ENCODE measurements at places on chromosomes 7 and 10.

DNA sequence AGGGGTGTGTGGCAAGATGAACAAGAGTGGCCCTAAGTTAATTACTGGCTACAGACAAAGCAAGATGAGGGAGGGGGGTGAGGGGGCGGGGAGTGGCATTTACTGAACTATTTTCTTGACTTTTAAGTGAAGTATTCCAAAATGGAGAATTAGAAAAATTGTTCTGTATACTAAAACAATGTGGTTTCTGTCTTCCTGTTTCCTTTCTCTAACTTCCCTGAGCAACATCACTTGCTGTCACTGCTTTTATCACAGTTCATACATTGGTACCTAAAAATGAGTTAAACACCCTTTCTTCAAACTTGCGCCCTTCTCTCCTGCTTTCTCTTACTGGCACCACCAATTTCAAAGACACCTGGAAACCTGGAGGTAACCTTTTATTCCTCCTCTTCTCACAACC is 21.6 kb downstream of the PDZD8 start:
- DNase-seq, result no peak

GRCh38 chr7:24137338-24137737 is 146.7 kb upstream of the NPY start:
- DNase-seq, result no peak

GRCh38 chr7:43695365-43695764 is 34.0 kb downstream of the COA1 start:
- DNase-seq, result no peak

DNA sequence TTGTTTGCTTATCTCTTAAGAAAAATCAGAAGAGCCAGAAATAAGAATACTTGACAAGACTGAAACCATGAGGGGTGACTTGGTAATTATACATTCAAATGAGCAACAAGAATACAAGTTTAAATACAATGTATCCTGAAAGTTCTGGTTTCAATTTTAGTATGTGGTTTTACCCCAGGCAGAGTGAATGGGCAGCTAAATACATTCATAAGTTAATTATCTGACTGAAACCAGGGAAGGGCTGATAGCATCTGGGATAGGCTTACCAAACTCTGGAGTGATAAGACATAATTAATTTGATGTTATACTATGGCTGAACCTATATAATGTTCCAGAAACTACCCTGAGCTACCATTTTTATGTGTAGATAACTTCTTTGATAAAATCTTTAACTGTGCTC is 252.2 kb upstream of the PLXNA4 start:
- DNase-seq, result no peak

DNA sequence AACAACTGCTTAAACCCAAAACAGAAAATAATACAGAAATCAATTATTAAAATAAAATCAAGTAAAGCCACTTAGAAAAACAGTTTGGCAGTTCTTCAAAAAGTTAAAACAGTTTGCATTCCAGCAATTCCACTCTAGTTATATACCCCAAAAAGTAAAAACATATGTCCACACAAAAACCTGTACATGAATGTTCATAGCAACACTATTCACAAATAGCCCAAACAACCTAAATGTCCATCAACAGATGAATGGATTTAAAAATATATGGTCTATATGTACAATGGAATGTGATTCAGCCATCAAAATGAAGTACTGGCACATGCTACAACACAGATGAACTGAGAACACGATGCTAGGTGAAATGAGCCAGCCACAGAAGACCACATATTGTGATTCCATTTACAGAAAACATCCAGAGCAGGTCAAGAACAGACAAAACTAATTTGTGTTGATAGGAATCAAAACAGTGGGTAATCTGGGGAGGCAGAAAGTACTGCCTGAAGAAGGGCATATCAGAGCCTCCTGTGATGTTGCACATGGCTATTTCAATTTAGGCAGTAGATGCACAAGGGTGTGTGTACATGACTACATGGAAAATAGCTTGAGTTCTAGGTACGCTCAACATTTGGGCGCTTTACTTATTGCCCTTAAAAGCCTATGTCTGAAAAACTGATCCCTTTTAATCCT is 66.3 kb downstream of the CYTH3 start:
- no peak for DNase-seq

GRCh38 chr10:59004392-59004791 is 172.1 kb upstream of the PHYHIPL start:
- no peak for DNase-seq

DNA sequence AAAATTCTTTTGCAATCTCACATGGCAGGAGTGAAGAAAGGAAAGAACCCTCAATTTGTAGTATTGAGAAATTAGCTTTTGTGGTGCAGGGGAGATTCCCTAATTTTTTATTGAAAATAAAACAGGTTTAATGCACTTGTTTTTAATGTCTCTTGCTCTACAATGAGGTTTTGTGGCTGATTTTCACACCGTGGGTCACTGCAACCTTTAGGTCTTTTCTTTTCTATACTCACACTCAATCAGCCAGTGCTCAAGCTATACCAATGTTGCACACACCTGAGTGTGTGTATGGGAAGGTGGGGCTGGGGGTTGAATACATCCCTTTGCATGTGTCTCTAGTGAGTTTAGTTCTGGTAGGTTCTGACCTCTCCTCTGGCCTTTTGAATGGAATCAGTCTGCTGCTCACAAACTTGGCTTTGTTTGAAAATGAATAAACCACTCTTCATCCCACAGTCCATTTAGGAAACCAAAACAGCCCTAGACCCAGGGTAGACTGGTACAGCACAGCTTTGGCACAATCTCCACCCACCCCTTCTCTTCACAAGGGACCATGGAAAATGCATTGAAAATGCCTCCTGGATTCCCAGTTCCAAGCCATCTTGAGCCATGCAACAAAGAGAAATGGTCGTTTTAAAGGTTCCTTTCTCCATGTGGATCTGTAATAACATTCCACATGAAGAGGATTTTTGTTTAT is 411.5 kb downstream of the SFMBT2 start:
- no peak for DNase-seq

- no peak for DNase-seq
Measured at GRCh38 chr7:143239813-143240212, 18.0 kb downstream of the TAS2R40 start.

DNA sequence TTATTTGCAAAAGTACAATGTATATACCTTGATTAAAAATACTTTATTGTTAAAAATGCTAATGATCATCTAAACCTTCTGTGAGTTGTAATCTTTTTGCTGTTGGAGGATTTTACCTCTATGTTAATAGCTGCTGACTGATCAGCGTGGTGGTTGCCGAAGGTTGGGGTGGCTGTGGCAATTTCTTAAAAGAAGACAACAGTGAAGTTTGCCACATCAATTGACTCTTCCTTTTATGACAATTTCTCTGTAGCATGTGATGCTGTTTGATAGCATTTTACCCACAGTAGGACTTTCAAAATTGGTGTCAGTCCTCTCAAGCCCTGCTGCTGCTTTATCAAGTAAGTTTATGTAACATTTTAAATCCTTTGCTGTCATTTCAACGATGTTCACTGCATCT is 16.9 kb upstream of the ENTPD1 start:
- no peak for DNase-seq

DNA sequence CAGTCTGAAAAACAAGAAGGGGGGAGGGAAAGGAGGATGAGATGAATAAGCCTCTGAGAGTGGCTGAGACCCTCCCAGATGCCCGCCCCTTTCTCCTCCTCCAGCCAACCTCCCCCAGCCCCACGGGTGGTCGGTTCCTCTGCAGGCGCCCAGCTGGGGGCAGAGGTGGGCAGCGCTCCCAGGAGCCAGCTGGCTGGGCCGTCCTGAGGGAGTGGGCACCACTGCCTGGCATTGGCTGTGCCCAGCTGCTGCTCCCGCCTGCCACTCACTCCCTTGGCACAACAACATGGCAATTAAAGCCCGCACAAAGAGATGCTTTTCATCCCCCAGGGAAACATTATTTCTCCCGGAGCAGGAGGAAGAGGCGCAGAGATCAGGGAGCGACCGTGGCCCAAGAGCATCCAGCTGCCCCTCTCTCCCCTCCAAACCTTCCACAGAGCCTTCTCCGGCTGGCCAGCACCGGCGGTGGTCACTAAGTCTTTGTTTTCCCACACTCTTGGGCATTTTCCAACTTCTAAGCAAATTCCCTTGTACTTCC is 107.2 kb downstream of the SPDYE5 start:
- no peak for DNase-seq

GRCh38 chr7:98163704-98164494 is 47.3 kb upstream of the BHLHA15 start:
- no peak for DNase-seq

DNA sequence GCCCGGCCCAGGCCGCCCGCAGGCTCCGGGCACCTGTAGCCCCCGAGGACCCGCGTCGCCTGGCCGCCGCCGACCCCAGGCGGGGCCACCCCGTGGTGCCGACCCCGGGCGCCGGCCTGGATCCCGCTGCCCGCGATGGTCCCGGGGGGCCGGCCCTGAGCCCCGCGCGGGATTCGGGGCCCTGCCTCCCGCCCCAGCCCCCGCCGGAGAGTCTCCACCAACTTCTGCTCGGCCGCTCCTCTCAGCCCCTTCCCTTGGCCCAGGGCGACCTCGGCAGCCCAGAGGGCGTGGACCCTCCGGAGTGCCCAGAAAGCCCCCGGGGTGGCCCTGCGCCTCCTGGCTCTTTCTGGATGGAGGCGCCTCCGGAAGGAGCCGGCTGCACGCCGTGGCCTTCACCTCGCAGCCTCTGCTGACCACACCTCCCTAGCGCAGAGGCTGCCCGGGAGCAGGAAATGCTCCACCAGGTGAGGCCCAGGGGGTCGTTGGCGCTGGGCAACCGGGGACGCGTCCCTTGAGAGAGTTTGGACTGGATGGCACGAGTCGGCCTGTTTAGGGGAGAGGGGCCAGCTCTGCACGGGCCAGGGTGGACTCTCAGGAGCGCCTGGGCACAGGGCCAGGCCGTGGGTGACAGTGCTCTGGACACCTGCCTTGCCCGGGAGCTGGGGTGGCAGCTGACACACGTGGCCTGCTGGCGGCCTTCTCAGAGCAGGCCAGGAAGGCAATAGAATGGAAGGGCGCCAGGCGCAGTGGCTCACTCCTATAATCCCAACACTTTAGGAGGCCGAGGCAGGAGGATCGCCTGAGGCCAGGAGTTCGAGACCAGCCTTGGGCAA is 529 bp downstream of the ZNF853 start:
- DNase-seq, result no peak

- DNase-seq, result no peak
Measured at GRCh38 chr7:127654404-127655394, 2.7 kb downstream of the SND1 start.

GRCh38 chr10:132410779-132411532 is 14.0 kb downstream of the PWWP2B start:
- no peak for DNase-seq

- no peak for DNase-seq
Measured at GRCh38 chr7:106248600-106248999, 36.2 kb downstream of the NAMPT start.

GRCh38 chr10:87973635-87974034 is 110.2 kb downstream of the PTEN start:
- DNase-seq, result no peak

GRCh38 chr10:113060201-113061053 is 110.4 kb downstream of the TCF7L2 start:
- DNase-seq, result no peak

- no peak for DNase-seq
Measured at GRCh38 chr7:11252011-11252607, 278.4 kb downstream of the PHF14 start.

DNA sequence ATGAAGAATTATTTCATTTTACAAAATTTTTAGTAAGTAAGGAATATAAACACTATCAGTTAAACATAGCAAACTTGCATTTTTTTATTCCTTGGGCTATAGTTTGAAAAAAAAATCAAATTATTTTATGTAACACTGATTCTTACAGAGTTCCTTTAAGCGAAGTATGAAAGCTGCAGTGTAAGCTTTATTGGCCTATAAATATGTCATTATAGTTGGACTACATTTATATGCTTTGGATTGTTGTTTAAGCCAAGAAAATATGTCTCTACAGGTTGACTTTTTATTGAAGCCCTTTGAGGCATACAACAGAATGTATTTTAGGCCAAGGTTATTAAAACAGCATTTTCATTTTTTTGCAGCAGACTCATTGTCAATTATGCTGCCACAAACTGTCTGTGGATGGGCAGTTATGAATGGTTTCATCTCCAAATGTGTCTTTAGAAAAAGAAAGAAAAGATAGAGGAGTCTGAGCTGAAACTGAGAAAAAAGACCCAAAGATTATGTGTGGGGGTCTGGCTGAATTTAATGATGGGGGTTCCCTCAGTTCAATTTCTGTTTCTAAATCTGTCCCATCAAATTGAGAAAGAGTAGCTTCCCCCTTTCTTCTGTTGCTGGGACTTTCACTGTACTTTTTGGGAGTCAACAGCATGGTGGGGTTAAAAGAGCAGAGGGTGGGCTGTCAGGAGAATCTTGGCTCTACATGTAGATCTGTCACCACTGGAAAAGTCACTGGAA is 43.1 kb downstream of the ARID5B start:
- DNase-seq, result no peak

DNA sequence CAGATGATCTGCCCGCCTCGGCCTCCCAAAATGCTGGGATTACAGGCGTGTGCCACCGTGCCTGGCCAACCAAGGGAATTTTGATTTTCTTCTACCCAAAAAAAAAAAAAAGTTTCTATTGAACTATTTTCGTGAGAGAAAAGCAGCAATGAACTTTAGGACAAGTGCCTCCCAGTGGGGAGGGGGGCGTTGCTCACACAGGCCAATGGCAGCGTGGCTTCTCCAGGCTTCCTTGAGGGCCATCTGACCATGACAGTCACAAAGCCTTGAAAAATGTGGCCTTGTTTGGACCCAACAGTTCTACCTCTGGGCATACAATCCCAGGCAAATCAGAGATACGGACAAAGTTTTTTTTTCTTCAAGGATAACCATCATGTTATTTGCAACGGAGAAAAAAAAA is 56.0 kb downstream of the TNRC18 start:
- no peak for DNase-seq

DNA sequence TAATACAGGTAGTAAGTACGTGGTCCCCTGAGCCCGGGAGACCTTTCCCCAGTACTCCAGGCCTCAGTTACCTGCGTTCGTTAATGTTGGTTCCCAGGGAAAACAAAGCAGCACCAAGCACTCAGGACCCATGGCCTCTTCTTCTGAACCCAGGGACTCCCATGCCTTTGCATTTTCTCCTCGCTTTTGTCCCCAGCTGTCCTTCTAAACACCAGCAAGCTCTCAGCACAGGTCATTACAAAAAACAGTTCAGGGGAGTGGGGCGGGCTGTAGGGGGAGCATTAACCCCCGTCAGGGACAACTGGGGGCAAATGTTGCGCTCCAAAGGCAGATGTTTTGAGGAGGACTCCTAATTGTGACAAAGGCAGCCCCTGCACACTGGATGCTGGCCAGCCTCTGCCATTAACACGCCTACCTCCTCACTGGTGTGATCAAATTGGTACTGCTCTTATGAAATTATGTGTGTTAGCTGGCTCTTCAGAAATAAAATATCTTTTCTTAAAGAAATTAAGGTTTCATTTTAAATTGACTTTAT is 80.5 kb upstream of the LRGUK start:
- DNase-seq, result no peak

GRCh38 chr10:22252801-22253579 is 35.2 kb upstream of the EBLN1 start:
- DNase-seq, result peak; percentile 20

Data from stimulated activated CD4-positive, alpha-beta T cell treated with anti-CD3 and anti-CD28 coated beads, Interleukin-2, amount 100 ng/mL, for 4 hours (primary cell).